GM12865 (cell line): ENCODE measurements at places on chromosomes 12 and 14.

GRCh38 chr12:115638733-115639647 lies 638.5 kb downstream of the MED13L start:
- no peak for DNase-seq

GRCh38 chr14:75783184-75783583 lies 122.1 kb downstream of the TTLL5 start:
- no peak for DNase-seq

DNA sequence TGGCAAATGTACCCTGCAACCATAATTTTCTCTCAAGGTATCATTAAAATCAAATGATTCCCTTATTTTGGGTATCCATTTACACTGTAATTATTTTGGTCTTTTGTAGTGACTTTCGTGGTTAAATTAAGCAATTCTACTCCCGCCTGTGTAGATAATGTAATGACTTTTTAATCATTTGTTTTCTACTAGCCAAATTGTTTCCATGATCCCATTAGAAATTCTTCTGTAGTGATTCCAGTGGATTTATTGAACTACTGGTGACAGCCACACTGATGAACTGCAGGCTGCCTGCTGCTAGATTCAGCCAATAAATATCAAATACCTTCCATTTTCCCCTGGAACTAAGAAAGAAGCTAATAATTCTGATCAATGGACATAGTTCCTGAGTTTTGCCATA lies 96.0 kb downstream of the WIF1 start:
- DNase-seq: no peak

GRCh38 chr12:51914034-51914923 lies 7.0 kb downstream of the ACVRL1 start:
- DNase-seq: no peak

GRCh38 chr14:101065696-101066694 lies 162.5 kb upstream of the RTL1 start:
- DNase-seq: no peak

DNA sequence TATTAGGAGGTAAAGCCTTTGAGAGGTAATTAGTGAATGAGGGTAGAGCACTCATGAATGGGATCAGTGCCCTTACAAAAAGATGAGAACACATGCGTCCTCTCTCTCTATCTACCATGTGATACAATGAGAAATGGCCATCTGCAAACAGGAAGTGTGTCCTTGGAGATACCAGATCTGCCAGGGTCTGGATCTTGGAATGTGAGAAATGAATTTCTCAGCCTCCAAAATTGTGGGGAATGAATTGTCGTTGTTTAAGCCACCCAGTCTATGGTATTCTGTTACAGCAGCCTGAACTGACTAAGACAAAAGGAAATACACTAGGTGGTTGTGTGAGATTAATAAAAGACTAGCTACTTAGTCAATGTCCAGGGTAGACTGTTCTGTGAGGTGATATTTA lies 366.6 kb downstream of the NELL2 start:
- no peak for DNase-seq

- peak; percentile 57 for DNase-seq
Measured at GRCh38 chr12:111438481-111438880, 32.8 kb downstream of the SH2B3 start.

GRCh38 chr14:33120341-33120740 lies 181.7 kb downstream of the NPAS3 start:
- no peak for DNase-seq

DNA sequence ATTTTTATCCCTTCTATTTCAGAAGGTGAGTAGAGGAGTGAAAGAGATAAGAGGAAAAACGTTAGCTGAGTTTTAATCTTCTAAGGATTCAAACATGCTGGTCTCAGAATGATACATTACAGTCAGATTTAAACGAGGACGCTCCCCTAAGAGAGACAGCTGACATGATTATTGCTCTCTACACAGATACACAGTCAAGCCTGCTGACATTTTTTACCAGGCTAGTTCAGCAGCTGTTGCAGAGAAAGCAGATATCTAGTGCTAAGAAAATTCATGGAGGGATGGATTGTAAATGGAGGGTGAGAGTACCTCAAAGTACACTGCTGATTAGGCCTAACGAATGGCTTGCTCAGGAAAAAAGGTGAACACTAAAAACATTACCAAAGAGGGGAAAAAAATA lies 31.9 kb upstream of the SOS2 start:
- DNase-seq: no peak

DNA sequence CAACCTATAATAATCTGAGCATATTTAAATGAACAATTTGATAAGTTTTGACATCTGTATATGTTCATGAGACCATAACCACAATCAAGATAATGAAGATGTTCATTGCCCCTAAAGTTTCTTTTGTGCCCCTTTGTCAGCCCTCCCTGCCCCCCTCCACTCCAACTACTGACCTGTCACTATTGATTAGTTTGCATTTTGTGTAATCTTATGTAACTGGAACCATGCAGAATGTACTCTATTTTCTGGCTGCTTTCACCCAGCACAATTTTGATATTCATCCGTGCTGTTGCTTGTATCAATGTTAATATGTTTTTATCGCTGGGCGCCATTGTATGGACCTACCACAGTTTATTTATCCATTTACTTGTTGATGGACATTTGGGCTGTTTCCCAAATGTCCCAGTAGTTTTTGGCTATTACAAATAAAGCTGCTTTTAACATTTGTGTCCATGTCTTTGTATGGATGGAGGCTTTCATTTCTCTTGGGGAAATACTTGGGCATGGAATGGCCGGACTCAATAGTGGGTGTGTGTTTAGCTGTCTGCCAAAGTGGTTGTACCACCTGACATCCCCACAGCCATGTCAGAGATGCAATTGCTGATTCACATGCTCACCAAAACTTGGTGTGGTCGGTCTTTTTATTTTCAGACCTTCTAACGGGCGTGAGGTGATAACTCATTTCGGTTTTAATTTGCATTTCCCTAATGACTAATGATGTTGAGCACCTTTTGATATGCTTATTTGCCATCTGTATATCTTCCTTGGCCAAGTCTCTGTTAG lies 38.9 kb downstream of the EML1 start:
- DNase-seq: no peak

DNA sequence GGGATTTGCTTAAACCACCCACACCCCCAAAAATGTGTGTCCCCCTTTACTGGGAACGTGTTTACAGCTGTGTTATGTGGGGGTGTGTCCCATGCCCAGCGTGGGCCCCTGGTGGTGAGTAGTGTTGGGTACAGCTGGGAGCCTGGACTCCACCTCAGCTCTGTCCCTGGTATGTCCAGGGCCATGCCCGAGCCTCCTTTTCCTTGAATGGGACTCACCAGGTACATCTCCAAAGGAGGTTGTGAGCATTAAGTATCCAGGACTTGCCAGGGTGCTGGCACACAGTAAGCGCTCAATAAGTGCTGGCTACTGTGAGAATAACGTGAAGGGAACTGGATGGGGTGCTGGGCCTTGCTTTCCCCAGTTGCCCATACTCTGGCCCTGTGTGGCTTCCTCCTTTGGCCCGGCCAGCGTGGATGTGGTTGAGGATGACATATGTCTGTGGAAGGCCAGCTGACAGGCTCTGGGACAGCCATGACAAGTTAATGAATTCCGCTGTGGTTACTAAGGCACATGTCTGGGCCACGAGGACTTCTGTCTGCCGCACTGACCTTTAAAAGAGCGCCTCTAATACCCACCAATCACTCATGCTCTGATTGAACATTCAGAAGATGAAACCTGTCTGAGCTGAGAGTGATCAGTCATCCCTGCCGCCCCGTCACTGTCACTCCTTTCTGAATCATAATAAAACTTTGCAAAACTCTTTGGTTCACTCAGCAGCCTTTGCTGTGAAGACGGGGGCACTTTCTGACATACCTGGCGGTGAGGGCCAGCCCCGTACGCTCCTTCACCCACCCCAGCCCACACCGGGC lies 74.7 kb downstream of the DIO3 start:
- DNase-seq: peak; percentile 31

- no peak for DNase-seq
Measured at GRCh38 chr14:61434311-61434710, 112.9 kb downstream of the PRKCH start.

GRCh38 chr12:47082283-47082682 lies 2.5 kb upstream of the AMIGO2 start:
- no peak for DNase-seq

- DNase-seq: no peak
Measured at GRCh38 chr12:132998741-132999140, 12.6 kb downstream of the ZNF26 start.

GRCh38 chr12:32454866-32455265 lies 55.5 kb downstream of the FGD4 start:
- no peak for DNase-seq

DNA sequence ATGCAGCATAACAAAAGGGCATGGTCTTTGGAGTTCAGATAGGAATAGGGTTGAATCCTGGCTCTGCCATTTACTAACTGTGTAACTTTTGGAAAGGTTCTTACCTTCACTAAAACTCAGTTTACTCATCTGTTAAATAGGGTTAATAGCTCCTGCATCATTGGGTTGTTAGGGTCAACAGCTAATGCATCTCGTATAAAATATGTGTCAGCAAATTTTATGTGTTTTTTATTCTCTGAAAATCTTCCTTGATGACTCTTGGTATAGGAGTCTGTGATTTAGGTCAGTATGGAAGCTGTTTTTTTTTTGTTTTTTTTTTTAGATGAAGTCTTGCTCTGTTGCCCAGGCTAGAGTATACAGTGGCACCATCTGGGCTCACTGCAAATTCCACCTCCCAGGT lies 36.1 kb upstream of the SRP54 start:
- no peak for DNase-seq

- peak; percentile 84 for DNase-seq
Measured at GRCh38 chr12:116916714-116917114, 6.0 kb downstream of the FBXW8 start.

DNA sequence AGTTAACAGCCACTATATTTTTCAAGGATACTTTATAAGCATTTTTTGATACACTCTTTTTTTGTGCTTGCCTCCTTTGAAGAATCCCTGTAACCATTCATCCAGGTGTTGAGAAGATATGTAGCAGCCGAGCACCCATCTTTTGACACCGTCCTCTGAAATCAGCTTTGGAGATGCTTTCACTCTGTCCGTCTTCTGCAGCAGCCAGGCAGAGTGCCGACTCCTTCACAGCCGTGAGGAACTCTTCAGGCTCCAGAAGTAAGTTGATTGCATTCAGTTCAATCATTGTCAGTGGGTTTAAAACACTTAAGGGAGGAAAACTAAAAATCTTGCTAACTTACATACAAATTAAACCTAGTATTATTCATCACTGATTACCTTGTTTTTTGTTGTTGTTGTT lies 160.1 kb downstream of the LRFN5 start:
- DNase-seq: no peak
